ENCODE measurements at places on chromosomes 4 and X.
A peak's percentile ranks its signal among the peaks of the same experiment; 100 is the strongest.

DNA sequence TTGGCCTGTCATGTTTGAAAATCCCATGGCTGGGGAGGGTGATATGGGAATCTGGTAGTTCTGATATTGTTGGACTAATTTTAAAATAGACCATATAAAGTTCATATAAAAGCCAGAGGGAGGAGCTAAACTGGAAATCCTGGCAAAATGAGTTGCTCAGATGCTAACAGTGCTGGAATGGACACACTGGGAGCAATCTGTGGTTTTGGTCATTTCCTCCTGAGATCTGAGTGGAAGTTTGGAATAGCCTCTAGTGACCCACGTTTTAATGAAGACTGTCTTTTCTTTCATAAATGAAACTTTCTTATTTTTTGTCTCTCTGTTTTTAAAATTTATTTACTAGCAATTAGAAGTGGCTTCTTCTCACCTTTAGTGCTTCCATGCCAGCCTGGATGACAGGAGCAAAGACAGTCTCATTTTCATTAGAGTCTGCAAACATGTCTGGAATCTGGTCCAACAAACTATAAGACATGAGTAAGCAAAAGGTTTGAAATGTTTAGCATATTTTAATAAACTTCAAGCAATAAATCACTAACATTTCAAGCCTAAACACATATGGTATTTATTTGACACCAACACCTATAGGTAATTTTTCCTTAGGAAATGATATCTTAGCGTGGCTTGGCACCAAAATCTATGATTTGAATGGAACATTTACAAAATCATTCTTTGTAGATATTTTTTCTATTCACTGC is 66.6 kb downstream of the METTL14 start:
- no peak for DNase-seq

- no peak for DNase-seq
Observed at GRCh38 chrX:104295636-104296035, 40.9 kb upstream of the ESX1 start.

DNA sequence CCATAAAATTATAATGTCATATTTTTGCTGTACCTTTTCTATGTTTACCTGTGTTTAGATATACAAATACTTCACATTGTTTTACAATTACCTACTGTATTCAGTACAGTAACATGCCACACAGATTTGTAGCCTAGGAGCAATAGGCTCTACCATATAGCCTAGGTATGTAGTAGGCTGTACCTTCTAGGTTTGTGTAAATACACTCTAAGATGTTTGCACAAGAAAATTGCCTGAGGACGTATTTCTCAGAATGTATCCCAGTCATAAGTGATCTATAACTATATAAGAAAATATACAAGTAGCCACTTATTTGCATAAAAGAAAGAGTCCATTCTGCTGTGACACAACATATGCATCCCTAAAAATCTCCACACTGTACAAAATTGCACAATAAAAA is 36.3 kb upstream of the SCML1 start:
- no peak for DNase-seq

- DNase-seq = no peak
Observed at GRCh38 chr4:171924746-171925376, 111.7 kb downstream of the GALNTL6 start.

- DNase-seq = no peak
Observed at GRCh38 chr4:153905231-153905630, 116.3 kb upstream of the SFRP2 start.

DNA sequence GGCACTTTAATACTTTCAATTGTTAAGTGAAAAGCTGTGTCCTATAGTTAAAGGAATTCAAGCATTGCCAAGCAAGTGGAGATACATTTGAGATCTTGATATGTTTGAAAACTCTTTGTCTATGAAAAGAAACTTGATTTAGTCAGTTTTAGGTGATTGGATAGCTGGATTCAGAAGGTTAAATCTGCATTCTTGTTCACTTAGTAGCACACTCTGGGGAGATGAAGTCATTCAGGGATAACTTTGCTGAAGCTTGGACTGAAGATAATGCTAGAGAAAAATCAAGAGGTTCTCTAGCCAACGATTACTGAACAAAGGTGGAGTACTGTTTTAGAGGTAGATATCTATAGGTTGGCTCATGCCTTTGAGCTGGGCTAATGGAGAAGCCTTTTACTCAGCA is 90.6 kb downstream of the DCAF8L2 start:
- DNase-seq = no peak

GRCh38 chr4:38663090-38663800 is 754 bp upstream of the KLF3 start:
- DNase-seq = peak; percentile 69

GRCh38 chr4:1248245-1249147 is at the start of gene CTBP1:
Gene CTBP1 (minus strand): TSS chr4:1249130. CDS start chr4:1241331, 7,799 bp downstream.
- peak; percentile 98 for DNase-seq

DNA sequence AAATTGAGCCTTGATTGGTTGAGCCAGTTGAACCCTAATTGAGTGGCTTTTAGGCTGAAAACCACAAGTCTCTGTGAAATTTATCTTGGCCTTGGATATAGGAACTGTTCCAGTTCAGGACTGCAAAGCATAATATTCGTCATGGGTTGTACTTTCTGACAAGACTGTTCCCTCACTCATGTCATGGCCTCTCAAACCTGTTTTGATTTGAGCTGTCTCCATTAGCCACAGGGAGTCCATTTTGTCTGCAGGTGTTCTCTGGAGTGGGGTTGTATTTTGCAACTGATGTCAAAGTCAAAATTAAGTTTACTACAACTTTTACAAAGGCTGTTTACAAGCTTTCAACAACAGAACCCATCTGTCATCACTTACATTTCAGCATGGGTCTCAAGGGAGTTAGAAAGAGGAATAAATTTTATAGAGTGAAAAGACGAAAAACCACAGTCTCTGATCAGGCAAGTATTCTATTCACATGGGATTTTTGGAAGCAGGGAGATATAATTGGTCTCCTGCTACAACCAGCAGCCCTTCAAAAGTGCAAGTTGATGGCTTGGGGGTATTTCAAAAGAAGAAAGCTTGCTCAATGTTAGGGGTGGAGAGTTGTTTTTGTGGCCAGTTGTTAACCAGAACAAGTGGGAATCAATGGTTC is 1716.3 kb downstream of the C4orf33 start:
- no peak for DNase-seq

DNA sequence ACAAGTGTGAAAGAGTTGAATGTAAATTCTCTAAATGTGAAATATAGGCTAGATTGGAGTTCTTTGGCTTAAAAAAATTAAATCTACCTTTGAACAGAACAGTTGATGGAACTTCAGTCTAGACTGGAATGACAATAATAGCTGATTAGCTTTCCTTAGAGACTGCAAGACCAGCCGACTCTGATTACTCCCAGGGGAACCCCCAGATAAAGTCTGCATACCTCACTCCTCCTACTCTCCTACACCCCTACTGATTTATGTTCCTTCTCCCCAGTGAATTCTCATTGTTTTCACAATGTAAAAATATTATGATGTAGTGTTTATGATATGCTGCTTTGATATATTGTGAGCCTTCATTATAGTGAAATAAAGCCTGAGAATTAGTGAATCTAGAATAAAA is 241.3 kb downstream of the CFAP299 start:
- DNase-seq = no peak

GRCh38 chr4:1226144-1226481 is 22.8 kb downstream of the CTBP1 start:
- no peak for DNase-seq

DNA sequence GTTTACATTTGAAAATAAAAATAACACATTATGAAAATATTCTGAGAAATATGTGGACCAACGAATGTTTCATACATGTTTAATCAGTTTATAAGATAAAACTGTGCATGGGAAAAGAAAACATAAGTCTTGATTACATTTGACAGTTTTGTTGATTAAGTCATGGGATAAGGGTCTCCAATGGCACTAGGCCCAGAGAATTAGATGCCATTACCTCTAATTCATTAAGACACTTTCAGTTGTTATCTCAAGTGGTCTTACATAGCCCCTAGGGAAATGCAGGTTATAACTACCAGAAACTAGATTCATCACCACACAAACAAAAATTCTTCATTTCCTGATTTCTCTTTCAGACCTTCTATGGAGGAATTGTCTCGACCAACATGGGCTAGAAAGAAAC is 300.8 kb downstream of the PCDH7 start:
- DNase-seq = no peak

DNA sequence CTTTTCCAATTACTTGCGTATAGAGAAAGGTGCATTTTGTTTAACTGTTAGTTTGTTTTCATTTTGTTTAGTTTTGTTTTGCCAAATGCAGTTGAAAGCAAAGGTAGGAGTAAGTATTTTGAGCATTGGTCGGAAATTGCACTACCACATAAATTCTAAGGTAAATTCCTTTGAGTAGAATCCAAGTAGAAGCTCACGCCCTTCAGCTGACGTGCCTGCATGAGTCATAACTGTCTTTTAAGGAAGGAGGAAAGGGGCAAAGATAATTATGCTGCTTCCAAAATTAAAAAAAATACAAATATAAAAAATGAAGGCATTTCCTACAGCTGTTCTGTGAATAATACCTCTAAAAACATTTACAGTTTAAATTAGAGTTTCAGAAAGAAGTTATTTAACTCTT is 110.2 kb upstream of the MYOZ2 start:
- DNase-seq = no peak

- no peak for DNase-seq
Observed at GRCh38 chr4:176583278-176583677, 209.4 kb downstream of the VEGFC start.
